Cerebellar cortex (tissue), 1 donor: ENCODE measurements at places on chromosomes 5 and 9.

DNA sequence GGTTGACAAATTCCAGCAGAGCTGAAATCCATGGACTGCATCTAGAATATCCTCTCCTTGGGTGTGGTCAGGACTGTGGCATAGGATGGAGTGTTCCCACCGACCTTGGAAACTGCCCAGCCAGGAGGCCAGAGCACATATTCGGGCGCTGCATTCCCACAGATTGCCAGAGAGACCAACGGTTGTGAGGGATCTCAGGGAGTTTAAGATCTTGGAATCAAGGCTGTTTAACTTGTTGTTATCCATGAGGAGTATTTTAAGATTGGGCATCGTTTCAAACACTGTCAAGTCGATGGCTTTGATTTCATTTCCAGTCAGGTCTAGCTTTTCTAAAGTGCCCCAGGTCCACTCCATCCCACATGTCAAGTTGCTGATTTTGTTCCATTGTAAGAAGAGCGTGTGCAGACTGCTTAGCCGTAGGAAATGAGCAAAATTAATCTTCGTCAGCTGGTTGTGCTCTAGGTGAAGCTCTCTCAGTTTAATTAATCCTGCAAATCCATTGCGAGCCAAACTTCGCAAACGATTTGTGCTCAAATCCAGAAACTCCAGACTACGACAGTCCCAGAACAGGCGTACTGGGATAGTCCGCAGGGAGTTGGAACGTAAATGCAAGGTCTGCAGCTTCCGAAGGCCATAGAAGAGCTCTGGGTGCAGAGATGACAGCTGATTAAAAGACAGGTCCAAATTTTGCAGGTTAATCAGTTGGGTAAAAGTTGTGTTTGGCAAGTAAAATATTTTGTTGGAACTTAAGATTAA, 1.5 kb downstream of the LRRTM2 start:
- DNase-seq: peak; percentile 69

DNA sequence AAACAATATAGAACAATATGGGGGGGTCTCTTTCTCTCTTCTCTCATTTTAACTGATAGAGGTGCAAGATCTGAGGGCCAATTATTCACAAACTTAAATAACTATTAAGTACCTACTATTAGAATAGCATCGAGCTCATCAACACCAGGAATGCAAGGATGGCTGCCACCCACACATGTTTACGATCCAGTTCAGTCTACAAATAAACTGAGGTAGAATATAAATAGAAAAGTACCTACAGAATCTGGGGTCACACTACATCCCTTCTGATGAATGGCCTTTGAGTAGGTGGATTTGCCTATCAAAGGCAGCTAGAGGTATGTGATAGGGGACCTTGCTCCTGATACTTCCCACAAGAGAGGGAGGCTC, 91.8 kb upstream of the ZNF366 start:
- no peak for DNase-seq

DNA sequence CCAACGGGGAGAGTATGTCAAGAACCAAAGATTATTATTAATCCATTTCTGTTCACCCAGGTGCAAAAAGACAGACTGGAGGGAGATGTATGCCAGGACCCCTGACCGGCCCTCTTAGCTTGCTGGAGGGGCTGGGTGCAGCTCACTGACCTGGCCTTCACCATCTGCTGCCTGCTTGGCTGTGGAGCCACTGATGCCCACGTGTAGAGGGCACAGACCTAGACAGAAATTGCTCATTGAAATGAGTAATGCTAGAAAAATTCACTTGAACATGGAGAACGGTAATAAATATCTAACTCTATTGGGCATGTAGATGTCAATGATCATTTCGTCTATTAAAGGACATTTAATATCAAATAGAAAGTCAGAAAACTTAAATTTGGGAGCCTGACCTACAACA, 58.8 kb upstream of the ERCC6L2 start:
- DNase-seq: peak; percentile 21

DNA sequence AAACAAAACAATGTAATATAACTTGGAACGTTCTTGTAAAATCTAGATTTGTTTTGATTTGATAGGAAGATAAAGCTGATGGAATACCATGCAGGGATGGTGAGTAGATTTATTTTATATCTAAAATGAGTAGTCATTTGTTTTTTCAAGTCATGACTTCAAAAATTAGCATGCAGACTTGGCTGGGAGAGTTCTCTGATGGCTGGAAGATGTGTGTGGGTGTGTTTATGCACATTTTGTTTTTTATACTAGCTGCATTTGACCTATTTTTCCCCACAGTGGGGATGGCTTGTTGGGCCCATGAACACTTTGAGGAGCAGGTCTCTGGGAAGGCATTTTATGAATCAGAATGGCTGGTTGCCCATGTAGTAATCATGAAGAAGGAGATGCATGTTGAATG, 109.2 kb downstream of the MTRR start:
- no peak for DNase-seq

GRCh38 chr5:169527863-169528262, 55.7 kb upstream of the SPDL1 start:
- no peak for DNase-seq

- DNase-seq: no peak
Measured at GRCh38 chr9:114397219-114397847, 9.6 kb upstream of the AKNA start.

DNA sequence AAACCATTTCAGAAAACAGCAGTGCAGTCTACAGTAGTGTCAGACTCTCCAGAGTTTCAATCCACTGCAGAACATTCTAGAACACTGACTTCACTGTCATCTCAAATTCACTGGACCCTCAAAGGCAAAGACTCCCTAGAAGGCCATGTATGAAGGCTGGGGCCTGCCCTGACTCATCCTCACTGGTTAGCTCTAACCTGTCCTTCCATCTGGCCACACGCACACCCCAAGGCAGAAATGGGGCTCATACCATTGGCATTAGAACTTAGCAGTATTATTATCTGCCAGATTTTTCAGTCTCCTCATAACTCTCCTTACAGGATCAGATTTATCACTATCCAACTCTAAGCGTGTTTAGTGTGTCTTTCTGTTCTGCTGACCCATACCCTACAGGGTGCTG, 20.4 kb downstream of the S1PR3 start:
- DNase-seq: no peak

DNA sequence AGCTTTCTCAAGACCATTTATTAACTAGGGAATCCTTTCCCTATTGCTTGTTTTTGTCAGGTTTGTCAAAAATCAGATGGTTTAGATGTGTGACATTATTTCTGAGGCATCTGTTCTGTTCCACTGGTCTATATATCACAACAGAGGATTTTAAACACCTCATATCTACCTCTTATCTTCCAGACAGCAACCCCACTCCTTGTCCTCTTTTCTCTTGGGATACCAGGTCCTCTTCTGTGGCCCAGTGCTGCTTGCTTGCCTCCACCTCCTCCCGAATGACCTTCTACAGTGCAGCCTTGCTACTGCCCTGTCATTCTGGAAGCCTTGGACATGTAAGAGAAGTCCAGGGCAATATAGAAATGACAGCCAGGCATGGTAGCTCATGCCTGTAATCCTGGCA, 30.6 kb upstream of the KLF4 start:
- no peak for DNase-seq

DNA sequence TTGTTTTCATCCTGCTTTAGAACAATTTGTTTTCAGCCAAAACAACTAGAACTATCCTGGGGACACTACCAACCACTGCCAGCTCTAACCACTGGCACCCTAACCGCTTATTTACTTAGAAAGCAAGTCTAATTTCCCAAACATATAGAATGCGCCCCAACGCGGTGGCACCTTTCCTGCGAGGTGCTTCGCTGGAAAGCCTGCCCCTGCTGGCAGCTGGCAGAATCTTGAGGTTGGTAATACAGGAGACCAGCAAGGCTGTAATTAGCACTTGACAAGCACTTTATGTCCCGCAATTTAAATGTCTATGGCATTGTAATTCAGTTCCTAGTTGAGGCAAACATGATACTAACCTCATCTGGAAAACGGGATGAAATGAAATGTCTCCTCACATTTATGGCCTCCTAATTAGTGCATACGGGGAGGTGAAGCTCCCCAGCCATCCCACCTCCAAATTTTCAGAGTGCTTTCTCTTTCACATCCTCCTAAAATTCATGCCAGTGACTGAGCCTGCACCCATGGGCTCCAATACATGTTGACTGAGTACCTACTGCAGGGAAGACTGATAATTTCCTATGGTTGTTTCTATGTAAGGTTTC, 30.4 kb downstream of the GABBR2 start:
- no peak for DNase-seq

DNA sequence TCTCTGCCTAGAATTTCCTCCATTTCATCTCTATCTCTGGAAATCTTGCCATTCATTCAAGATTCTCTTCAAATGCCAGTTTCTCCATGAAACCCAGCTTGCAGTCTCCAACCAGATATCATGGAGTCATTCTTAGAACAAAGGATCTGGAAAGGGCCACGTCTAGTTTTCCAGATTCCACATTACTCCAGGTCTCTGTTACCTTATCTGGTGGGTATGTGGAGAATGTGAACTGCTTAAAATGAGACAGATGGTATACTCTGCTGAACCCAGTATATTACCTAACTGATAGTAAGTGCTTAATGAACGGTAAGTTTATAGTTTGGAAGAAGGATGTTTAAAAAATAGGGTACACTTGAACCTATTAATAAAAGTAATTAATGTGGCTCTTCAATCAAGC, 52.3 kb upstream of the ZSWIM6 start:
- no peak for DNase-seq

GRCh38 chr9:2356041-2356790, 265.4 kb upstream of the VLDLR start:
- no peak for DNase-seq

- DNase-seq: no peak
Measured at GRCh38 chr9:29548436-29548835, 1975.2 kb upstream of the C9orf72 start.

- DNase-seq: no peak
Measured at GRCh38 chr5:100519075-100519474, 16.1 kb upstream of the FAM174A start.

DNA sequence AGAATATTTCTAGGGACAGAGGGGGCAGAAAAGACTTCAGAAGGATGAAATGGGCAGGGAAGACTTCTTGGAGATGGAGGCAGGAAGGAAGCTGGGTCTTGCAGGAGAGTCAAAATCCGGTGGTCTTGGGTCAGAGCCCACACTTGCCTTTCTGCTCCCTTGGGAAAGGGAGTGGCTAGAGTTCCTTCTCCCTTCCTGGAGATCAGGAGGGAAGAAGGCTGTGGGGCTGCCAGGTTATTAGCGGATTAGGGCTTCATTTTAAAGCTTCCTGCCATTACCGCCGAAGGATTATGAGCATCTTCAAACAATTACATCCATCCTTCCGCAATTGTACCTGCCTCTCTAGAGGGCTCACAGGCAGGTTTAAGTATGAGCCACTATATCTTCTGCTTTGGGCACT, 19.2 kb upstream of the SYNPO start:
- no peak for DNase-seq

DNA sequence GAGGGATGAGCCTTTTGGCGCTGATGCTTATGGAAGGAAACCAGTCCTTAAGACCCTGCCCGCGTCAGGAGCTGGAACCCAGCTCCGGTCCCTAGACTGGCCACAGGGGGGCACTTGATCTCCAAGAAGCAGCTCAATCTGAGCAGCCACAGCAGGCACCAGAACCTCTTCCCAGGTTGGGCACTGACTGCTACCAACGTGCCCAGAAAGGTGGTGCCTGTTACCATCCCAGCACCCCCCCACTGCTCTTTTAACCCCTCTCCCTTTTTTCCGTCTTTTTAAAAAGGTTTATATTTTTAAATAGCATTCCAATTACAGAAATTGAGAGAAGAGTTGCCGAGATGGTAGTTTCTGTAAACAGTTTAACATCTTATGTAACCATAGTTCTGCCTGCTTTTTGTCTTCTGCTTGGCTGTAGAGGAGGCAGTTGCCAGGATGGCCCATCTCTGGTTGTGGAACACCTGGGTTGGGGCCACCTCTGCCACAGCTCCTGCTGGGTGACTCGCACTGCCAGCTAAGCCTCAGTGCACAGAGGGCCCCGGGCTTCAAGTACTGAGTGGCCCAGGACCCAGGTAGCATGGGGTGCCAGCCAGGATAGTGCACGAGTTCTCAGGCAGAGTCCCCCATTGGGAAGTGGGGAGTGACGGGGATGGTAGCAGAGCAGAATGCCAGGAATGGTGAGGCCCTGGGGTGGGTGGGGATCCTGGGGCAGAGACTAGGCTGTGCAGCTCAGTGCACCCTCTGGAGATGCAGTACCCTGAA, 62.8 kb downstream of the PFDN1 start:
- peak; percentile 76 for DNase-seq

DNA sequence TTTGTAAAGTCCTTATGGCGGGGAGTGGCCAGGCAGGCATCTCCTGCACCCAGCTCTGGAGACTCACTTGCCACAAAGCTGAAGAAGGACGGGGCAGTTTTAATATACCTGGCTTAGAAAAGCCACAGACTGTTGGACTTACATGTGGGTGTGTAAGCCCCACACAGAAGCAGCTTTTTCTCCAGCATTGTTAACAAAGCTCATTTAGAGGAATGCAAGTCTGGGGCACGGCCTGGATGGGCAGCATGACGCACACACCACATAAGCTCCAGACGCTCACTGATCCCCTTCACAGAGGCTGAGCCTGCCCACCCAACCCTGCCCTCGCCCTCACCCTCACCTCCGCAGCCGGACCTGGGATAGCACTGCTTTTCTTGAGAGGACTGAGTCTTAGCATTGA, 58.0 kb upstream of the PDE8B start:
- DNase-seq: no peak

DNA sequence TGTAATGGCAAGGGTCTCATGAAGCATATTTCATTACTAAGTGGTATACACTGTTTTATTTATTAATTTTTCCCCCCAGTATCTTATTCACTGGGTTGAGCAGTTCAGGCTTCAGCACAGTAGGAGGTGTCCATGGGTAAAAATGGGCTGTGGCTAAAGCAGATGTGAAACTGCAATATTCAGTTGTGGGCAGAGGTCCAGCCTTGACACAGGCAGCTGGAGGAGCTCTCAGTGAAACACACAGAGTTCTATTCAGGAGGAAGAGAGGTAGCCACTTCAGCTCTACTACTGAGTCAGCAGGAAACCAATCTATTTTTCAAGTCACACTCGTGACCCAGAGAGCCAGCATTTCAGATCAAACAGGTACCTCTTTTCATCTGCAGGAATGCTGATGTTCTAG, 418.3 kb downstream of the CDH10 start:
- DNase-seq: no peak

DNA sequence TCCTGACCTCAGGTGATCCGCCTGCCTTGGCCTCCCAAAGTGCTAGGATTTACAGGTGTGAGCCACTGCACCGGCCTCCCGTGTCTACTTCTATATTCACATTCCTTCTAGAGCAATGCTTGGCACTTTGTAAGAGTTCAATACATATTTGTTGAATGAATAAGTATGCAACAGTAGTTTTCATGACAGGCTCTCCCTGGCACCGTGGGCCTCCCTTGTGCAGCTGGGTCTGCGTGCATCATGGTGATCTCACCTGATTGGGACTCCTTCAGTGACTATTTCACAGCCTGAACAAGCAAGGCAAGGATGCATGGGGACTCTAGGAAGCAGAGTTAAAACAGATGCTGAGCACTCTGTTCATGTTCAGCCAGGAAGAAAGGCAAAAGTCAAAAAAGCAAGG, 6.8 kb upstream of the ZBTB34 start:
- DNase-seq: no peak

- DNase-seq: no peak
Measured at GRCh38 chr9:109092051-109092580, 27.6 kb downstream of the TMEM245 start.

- DNase-seq: no peak
Measured at GRCh38 chr5:101404531-101404930, 501.4 kb upstream of the ST8SIA4 start.

GRCh38 chr9:7901621-7902020, 102.0 kb upstream of the DMAC1 start:
- DNase-seq: no peak
